Breast epithelium (tissue), 4 donors: ENCODE measurements at places on chromosomes 13 and 19.

DNA sequence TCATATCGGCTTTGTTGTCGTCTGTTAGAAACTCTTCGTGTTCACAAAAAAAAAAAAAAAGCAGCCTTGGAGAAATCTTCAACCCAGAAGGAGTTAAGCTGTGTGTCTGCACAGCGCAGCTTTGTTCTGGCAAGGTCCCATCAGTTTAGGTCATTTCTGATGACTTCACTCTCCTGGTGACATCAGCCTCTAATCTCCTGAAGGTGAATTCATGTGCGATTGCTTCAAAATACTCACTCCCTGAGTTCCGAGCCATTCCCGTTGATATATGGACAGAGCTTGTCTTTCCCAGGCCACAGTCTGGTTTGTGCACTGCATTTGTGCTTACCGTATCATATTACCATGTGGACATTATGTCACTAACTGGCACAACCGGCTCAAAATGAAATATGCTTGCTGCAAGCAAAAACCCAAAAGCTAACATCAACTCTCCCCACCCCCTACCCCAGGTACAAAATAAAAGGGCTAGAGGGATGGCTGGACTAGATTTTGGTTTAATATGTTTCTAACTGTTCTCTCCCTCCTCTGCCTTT, 342.4 kb downstream of the KCNRG start:
- peak overlapping the region; percentile 77 for H3K27ac ChIP-seq
- H3K27me3 ChIP-seq = no peaks in the 10 kb centered on the region
- H3K4me3 ChIP-seq = no peak overlapping the region
- H3K4me1 ChIP-seq = no peaks in the 10 kb centered on the region

- H3K4me1 ChIP-seq = no peaks in the 10 kb centered on the region
- H3K36me3 ChIP-seq = no peaks in the 10 kb centered on the region
- H3K27ac ChIP-seq = no peak overlapping the region
These were observed 553.1 kb downstream of the DCT start for GRCh38 chr13:93926425-93926824.

DNA sequence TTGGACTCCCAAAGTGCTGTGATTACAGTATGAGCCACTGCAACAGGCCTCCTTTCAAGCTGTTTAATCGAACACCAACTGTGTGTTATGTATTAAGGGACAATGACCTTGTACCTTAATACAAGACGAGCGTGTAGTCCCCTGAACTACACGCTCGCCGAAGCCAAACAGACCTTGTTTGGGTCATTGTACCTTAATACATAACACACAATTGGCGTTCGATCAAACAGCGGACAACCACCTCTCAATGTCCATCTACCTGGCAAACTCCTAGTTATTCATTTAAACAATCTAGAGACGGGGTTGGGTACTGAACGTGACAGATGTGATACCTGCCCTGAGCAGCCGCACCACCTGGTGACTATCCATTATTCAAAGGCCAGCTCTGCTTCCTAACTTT, 1.3 kb downstream of the CHERP start:
- peak overlapping the region; percentile 70 for H3K4me3 ChIP-seq
- H3K27me3 ChIP-seq = no peaks in the 10 kb centered on the region
- H3K27ac ChIP-seq = no peak overlapping the region
- peaks cover 8% of the 10 kb centered on the region for H3K4me1 ChIP-seq
- H3K36me3 ChIP-seq = no peaks in the 10 kb centered on the region

DNA sequence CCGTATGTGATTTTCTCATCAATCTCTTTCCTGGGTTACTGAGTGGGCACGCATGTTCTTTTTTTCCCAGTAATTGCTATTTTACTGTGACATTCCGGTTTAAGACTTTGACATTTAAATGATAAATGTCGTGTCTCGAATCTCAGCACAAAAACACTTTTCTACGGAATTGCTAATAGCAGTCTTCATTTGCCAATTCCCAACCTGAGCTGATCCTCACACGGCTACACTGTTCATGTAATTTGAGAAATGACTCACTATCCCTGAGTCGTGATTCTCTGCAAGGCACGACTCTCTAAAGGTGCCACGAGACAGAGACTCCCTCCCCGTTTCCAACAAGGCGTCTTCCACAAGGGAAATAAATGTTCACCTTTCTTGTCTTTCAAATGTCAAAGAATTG, 88.7 kb upstream of the USP29 start:
- no peaks in the 10 kb centered on the region for H3K4me1 ChIP-seq
- DNase-seq = no peak
- H3K4me3 ChIP-seq = no peak overlapping the region
- no peaks in the 10 kb centered on the region for H3K27me3 ChIP-seq
- no peaks in the 10 kb centered on the region for H3K36me3 ChIP-seq

DNA sequence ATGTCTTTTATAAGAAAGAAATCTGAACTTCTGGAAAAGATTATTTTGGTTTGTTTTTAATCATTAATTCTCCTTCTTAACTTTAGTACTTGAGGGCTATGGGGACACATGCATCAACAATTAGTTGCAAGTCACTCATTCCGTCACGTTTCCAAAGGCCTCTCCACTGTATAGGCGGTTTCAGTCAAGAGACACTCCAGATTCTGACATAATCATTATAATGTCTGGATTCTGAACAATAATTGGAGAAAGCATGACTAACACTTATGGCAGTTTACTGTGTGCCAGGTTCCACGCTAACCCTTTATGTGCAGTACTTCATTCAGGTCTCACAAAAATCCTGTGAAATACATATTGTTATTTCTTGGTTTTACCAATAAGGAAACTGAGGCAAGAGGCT, 71.9 kb downstream of the TNFRSF19 start:
- no peak overlapping the region for H3K27ac ChIP-seq
- H3K27me3 ChIP-seq = no peaks in the 10 kb centered on the region
- no peaks in the 10 kb centered on the region for H3K4me1 ChIP-seq

DNA sequence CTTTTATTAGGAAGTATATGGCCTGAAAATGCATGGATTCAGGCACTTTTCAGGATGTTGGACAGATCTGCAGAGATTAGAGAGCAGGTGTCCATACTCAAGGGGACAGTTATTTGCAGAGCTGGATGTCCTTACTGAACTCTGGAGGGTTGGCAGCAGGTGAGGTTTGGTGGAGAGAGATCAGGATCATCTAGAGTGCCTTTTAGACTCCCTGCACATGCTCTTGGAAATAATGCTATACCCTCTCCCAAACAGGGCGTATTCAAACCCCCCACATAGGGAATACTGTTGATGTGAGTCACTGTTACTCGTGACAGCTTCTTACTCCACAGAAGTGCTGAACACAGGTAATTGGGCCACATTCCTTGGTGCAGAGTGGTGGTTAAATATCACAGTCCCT, 725.7 kb upstream of the SGCG start:
- no peak overlapping the region for H3K27ac ChIP-seq
- H3K27me3 ChIP-seq = no peaks in the 10 kb centered on the region
- DNase-seq = no peak

DNA sequence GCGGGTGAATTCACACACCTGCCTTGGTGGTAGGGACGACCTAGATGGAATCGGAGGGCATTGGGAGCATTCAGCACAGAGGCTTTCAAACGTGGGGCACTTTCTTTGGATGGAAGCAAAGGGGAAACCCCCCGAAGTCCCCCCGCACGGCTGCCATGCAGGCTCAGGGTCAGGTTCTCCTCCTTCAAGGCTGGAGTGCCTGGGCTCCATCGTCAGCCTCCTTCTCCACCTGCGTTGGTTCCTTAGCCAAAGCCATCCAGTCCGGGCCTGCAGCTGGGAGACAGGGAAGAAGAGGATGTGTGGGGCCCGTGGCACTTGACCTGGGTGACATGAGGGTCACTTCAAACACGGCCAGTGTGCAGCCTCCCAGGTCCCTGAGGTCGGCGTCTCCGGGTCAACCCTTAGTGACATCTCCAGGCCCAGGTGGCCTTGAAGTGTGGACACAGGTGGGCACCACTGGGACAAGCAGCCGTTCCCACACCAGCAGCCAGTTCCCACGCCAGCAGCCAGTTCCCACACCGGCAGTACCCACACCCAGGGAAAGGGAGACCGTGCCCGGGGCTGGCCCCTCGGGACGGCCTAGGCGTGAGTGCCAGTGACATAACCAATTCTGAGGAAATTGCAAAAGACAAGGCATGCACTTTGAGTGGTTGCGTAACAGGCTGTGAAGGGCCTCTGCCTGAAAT, 116.0 kb downstream of the SOX1 start:
- H3K27me3 ChIP-seq = no peaks in the 10 kb centered on the region
- no peak overlapping the region for H3K27ac ChIP-seq
- H3K36me3 ChIP-seq = no peaks in the 10 kb centered on the region
- no peak overlapping the region for H3K4me3 ChIP-seq
- DNase-seq = no peak

DNA sequence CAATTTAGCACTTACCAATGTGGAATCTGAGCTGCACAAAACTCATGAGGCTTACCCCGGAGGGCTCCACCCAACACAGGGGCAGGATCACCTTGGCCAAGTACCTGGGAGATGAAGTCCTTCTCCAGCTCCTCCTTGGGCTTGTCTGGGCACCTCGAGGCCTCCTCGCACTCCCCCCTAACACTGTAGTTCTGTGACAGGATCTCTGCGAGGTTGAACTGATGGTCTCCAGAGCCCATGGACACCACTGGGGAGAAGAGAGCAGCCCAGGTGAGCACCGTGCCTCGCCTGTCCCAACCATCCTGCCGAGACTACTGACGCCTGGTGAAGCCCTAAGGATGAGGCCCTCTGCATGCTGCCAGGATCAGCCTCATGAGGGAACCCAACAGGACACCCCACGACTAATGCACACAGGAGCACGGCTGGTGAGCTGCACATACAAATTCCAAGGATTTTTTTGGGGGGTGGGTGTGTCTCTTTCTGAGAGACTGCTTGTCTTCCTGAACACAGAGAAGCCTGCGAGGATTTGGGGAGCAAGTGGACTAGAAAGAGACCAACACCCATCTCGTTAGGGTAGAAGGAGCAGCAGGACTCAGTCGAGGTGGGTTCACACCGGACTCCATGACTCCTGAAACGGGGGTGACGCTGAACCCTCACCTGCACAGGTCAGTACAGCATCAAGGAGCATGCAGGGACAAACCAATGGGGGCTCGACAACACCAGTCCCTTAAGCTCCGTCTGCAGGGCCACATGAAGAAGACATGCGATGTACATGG, 10.1 kb downstream of the MIER2 start:
- H3K4me1 ChIP-seq = no peaks in the 10 kb centered on the region
- no peak overlapping the region for H3K4me3 ChIP-seq
- H3K27me3 ChIP-seq = no peaks in the 10 kb centered on the region

DNA sequence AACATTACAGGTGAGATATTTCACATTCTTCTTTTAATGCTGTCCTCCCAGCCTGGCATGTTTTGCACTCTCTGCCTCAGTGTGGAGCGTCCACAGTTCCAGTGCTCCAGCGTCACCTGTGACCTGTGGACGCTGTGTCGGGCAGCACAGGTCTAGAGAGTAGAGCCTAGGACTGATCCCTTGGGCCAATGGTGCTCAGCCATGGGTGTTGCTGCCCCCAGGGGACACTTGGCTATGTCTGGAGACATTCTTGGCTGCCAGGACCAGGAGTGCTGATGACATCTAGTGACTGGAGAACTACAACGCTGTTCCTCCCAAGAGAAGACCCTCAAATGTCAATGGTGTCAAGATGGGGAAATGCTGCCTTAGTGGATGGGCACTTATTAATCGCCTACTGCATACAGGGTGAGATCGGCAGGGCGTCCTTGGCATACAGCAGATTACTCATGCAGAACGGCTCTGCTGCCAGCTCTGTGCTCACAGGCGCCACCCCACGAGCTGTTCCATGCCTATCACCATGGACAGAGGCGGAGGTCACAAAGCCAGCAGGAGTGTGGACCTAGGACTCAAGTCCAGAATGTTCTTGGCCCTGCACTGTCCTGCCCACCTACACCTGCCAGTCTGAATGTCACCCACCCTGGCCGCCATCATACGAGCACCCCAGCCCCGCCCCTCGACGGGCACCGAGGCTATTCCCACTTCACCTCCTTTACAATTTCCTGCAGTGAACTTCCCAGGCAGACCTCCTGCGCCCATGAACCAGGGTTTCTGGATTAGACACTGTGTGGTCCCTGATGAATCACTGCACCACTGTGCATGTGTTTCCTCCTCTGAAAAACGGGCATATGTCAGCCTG, 13.9 kb upstream of the MADCAM1 start:
- H3K27ac ChIP-seq = no peak overlapping the region
- peaks cover 17% of the 10 kb centered on the region for H3K27me3 ChIP-seq
- H3K4me3 ChIP-seq = no peak overlapping the region
- H3K4me1 ChIP-seq = no peaks in the 10 kb centered on the region
- no peak for DNase-seq
- no peaks in the 10 kb centered on the region for H3K36me3 ChIP-seq

DNA sequence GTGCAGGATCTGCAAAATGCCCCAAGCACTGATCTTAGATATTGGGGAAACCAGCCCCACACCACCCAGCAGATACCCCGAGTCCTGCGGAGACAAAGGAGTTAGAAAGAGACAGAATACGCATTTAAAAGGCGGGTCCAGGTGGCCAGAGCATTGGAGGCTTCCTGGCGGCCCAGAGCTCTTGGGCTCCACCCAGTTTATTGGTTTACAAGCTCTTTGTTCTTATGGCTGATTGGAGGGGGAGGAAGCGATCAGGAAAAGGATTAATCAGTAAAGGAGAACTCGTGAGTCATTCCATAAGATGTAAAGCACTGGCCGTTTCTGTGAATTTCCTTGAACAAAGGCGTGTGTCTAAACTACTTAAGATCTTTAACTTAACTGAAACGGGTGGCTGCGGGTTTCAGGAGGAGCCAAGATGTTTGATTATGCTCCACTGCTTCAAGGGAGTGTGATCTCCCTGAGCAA, 926 bp downstream of the ZNF587 start:
- H3K4me1 ChIP-seq = peaks cover 6% of the 10 kb centered on the region
- no peaks in the 10 kb centered on the region for H3K27me3 ChIP-seq
- DNase-seq = no peak
- peak overlapping the region; percentile 85 for H3K27ac ChIP-seq

DNA sequence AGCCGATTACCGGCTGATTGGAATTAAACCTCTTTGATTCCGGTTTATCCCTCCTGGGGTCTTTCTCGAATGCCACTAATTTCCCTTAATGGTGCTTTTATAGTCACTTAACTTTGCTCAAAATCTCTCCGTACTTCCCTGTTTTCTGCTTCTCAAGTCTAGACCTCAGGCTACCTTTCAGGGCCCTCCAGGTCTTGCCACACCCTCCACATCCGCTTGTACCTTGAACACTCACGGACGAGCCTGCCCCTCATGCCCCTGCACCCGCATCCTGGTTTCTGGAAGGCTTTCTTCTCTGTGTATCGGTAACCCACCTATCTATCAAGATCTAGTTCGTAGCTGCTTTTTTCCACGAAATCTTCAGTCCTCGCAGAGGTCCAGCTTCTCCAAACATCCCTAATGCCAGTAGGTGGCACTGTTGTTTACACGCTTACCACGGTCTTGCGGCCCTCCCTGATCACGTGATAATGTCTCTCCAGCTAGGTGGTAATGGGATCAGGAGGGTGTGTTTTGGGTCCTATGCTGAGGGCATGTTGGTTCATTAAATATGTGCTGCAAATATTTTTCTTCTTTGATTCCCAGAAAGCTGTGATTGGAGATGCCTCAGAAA, 13.8 kb downstream of the ATP12A start:
- H3K4me3 ChIP-seq = no peak overlapping the region
- H3K36me3 ChIP-seq = no peaks in the 10 kb centered on the region
- no peak for DNase-seq
- H3K4me1 ChIP-seq = no peaks in the 10 kb centered on the region
- H3K27me3 ChIP-seq = peaks cover 2% of the 10 kb centered on the region
- H3K27ac ChIP-seq = no peak overlapping the region
